Calu3 (cell line): ENCODE measurements at places on chromosomes 2 and 18. TPM values are rescaled to one million over a fixed set of nuclear protein-coding genes. Genes with fewer than 3 reads are reported as not detected.

The PPM1G gene
- total RNA-seq = 118 and 121 TPM in 2 replicates

The TRIM43 gene
- total RNA-seq = not detected in 2 replicates

The RNPEPL1 gene
- 80.6 and 82.9 TPM in 2 replicates for total RNA-seq

The SERPINB7 gene
- 0.19 and 0.88 TPM in 2 replicates for total RNA-seq

The CFAP221 gene
- total RNA-seq = 9.5 and 10.0 TPM in 2 replicates

GRCh38 chr2:173684896-173685459, 280.2 kb downstream of the SP3 start:
- no peak overlapping the region for H3K4me3 ChIP-seq
- H3K27ac ChIP-seq = no peak overlapping the region
- no peak for DNase-seq
- H3K4me1 ChIP-seq = no peaks in the 10 kb centered on the region

DNA sequence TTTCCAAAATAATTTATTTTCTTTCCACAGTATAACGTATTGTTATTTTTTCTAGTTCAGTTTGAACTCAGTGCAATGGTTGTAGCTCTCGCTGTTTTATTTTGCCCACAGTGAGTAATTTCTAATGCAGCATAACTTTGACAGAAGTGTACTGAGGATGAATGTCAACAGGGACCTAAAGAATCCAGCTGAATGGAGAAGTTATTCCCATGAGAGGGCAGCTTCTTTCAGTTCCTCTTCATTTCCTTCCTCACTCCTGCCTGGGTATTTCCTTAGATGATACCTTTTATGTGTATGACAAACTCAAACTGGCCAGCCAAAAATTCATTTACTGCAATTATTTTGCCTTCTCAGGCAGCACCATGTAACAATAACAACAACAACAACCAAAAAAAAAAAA, 1223.1 kb upstream of the ZEB2 start:
- no peak for DNase-seq
- H3K36me3 ChIP-seq = no peaks in the 10 kb centered on the region
- H3K27ac ChIP-seq = no peak overlapping the region
- H3K27me3 ChIP-seq = no peaks in the 10 kb centered on the region
- H3K4me1 ChIP-seq = peaks cover 16% of the 10 kb centered on the region

DNA sequence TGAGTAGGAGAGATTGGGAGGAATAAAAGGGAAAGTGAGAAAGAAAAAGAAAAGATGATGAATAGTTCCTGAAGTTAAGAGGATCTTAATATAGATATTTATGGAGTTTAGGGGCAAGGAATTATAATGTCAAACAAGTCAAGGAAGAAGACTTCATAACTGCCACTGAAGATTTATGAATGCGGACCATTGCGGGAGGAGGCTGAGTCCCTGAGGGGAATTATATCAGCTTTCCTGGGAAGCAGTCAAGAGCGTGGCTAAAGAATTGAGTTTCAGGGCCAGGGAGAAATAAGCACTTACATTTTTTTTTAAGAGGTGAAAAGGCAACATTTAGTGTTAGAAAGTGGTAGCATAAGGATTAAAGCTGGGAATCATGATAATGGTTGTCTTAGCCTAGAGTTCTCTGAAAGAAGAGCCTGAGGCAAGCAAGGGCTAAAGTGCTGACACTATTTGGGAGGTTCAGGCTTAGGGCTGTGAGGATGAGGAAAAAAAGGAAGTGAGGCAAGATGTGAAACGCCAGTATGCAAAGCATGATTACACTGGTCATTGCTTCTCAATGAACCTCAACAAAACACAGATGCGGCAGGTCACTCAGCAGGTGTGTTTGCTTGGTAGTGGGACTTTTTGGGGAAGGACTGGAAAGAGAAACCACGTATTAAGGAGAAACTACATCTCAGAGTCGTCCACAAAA, 217.1 kb downstream of the SLC4A3 start:
- H3K36me3 ChIP-seq = no peaks in the 10 kb centered on the region
- H3K27me3 ChIP-seq = no peaks in the 10 kb centered on the region
- H3K4me1 ChIP-seq = no peaks in the 10 kb centered on the region
- no peak overlapping the region for H3K4me3 ChIP-seq
- no peak overlapping the region for H3K27ac ChIP-seq
- no peak for DNase-seq

DNA sequence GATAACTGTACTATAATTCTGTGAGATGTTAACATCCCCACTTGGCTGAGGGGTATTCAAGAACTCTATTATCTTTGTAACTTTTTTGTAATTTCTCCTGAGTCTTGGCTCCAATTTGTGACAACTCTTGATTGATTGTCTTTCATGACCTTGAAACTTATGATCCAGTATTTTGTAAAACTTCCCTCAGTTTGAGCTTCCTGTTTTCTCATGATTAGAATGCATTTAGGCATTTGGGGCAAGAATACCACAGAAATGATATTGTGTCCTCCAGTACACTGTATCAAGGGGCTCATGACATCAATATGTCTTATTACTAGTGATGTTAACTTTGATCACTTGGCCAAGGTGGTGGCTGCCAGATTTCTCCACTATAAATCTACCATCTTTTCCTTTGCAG, 37.4 kb downstream of the PNO1 start:
- no peak for DNase-seq
- H3K27ac ChIP-seq = no peak overlapping the region
- no peaks in the 10 kb centered on the region for H3K36me3 ChIP-seq

- H3K4me3 ChIP-seq = no peak overlapping the region
- no peaks in the 10 kb centered on the region for H3K27me3 ChIP-seq
- no peaks in the 10 kb centered on the region for H3K36me3 ChIP-seq
- H3K4me1 ChIP-seq = no peaks in the 10 kb centered on the region
- H3K27ac ChIP-seq = no peak overlapping the region
Observed at GRCh38 chr18:79317703-79318102, 78.0 kb upstream of the NFATC1 start.

DNA sequence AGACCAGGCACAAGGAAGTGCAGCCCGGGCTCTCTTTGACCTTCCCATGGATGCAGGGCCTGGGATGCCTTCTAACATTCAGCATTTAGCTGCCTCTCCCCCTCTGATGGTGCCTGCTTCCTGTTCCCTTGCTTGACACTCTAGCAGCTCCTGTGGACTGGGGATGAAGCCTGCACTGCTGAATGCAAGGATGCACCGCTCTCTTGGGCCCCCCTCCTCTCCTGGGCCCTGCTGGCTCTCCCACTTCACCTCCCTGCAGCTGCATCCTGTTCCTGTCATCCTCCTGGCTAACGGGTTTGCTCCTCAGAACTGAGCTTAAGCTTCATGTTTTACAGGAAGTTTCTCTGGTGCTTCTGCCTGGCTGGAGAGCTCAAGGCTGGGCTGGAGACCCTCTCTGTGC, 254.1 kb downstream of the TSN start:
- no peak overlapping the region for H3K4me3 ChIP-seq
- H3K4me1 ChIP-seq = no peaks in the 10 kb centered on the region
- no peak for DNase-seq
- peaks cover 4% of the 10 kb centered on the region for H3K36me3 ChIP-seq

- H3K27me3 ChIP-seq = no peaks in the 10 kb centered on the region
- no peak overlapping the region for H3K27ac ChIP-seq
- no peak for DNase-seq
- H3K36me3 ChIP-seq = no peaks in the 10 kb centered on the region
- H3K4me1 ChIP-seq = no peaks in the 10 kb centered on the region
- H3K4me3 ChIP-seq = no peak overlapping the region
Observed at GRCh38 chr2:140424471-140424870, 1644.3 kb upstream of the NXPH2 start.

DNA sequence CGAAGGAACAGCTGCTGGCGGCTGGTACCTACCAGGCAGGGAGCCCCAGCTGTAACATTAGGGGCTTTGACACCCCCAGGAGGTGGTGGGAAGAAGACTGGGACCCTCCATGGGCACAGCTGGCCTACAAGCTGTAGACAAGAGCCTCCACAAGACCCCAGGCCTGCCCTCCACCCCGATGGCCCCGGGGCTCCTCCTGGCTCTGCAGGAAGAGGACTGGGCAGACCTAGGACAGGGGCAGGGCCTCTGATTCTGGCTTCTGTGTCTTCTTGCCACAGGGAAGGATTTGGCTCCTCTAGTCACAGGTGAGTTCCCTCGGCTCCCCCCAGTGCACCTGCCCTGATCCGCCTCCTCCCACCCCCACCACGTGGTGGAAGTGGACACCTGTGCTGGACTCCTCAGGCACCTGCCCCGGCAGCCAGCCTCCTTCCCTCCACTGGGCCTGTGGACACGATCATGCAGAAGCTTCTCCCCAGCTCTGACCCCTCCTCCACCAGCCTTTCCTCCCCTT, 53.4 kb upstream of the ODC1 start:
- no peak overlapping the region for H3K4me3 ChIP-seq
- H3K27ac ChIP-seq = no peak overlapping the region
- H3K36me3 ChIP-seq = peaks cover 8% of the 10 kb centered on the region
- DNase-seq = no peak
- peaks cover 8% of the 10 kb centered on the region for H3K4me1 ChIP-seq

- H3K36me3 ChIP-seq = no peaks in the 10 kb centered on the region
- DNase-seq = no peak
- no peaks in the 10 kb centered on the region for H3K4me1 ChIP-seq
- H3K4me3 ChIP-seq = no peak overlapping the region
Observed at GRCh38 chr2:151097895-151098294, 163.8 kb downstream of the RBM43 start.

GRCh38 chr2:16060125-16060935, 120.0 kb downstream of the MYCN start:
- H3K4me3 ChIP-seq = no peak overlapping the region
- H3K4me1 ChIP-seq = no peaks in the 10 kb centered on the region
- H3K27me3 ChIP-seq = no peaks in the 10 kb centered on the region
- no peak overlapping the region for H3K27ac ChIP-seq
- DNase-seq = no peak
- no peaks in the 10 kb centered on the region for H3K36me3 ChIP-seq

- H3K4me1 ChIP-seq = no peaks in the 10 kb centered on the region
- H3K27ac ChIP-seq = no peak overlapping the region
- no peak overlapping the region for H3K4me3 ChIP-seq
- DNase-seq = no peak
- no peaks in the 10 kb centered on the region for H3K27me3 ChIP-seq
Observed at GRCh38 chr2:225326969-225327368, 72.5 kb upstream of the NYAP2 start.

- H3K4me1 ChIP-seq = no peaks in the 10 kb centered on the region
- no peak overlapping the region for H3K27ac ChIP-seq
- no peak for DNase-seq
- H3K4me3 ChIP-seq = no peak overlapping the region
Observed at GRCh38 chr2:233470839-233471238, 95.7 kb downstream of the USP40 start.

DNA sequence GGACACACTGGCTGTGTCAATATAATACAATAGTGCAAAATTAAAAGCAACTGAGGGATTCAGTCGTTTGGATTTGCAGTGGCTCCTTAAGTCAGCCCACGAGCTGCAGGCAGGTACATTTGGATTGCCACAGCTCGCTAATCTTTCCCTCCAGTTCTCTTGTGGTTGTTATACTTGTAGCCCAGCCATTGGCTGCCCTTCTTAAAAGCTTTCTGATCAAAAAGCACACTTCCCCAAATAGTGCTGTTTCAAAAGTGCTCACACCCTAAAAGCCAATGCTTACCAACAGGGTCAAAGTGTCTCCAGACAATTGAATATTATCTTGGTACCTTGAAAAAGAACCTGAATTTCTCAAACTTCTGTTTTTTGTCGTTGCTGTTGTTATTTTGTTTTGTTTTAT, 404.7 kb upstream of the FAM98A start:
- no peaks in the 10 kb centered on the region for H3K4me1 ChIP-seq
- no peak for DNase-seq
- H3K27me3 ChIP-seq = no peaks in the 10 kb centered on the region
- no peak overlapping the region for H3K27ac ChIP-seq

GRCh38 chr2:225725726-225726125, 326.2 kb downstream of the NYAP2 start:
- no peak overlapping the region for H3K4me3 ChIP-seq
- no peak overlapping the region for H3K27ac ChIP-seq
- no peaks in the 10 kb centered on the region for H3K4me1 ChIP-seq
- no peaks in the 10 kb centered on the region for H3K36me3 ChIP-seq
- H3K27me3 ChIP-seq = no peaks in the 10 kb centered on the region

DNA sequence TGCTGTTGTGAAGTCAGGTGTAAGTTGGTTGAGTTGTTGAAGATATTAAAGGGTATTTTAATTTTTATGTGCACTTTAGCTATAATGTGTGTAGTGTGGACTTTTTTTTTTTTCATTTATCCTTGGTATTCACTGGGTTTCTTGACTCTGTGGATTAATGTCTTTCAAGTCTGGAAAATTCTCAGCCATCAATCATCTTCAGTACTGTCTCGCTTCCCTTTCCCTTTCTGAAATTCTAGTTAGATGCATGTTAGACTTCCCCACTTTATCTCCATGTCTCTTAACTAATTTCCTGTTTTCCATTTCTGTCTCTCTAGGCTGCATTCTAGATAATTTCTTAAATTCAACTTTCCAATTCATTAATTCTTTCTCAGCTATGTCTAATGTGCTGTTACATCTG, 247.7 kb upstream of the REV1 start:
- no peak overlapping the region for H3K27ac ChIP-seq
- no peak overlapping the region for H3K4me3 ChIP-seq
- H3K36me3 ChIP-seq = no peaks in the 10 kb centered on the region
- peaks cover 10% of the 10 kb centered on the region for H3K4me1 ChIP-seq
- peaks cover 19% of the 10 kb centered on the region for H3K27me3 ChIP-seq

GRCh38 chr2:100981011-100981410, 21.1 kb upstream of the RPL31 start:
- H3K27me3 ChIP-seq = no peaks in the 10 kb centered on the region
- H3K27ac ChIP-seq = no peak overlapping the region
- DNase-seq = no peak
- H3K4me1 ChIP-seq = peaks cover 8% of the 10 kb centered on the region

- no peaks in the 10 kb centered on the region for H3K4me1 ChIP-seq
- H3K27me3 ChIP-seq = no peaks in the 10 kb centered on the region
- no peak overlapping the region for H3K27ac ChIP-seq
- no peak overlapping the region for H3K4me3 ChIP-seq
Observed at GRCh38 chr2:183214680-183215079, 90.4 kb downstream of the NUP35 start.

DNA sequence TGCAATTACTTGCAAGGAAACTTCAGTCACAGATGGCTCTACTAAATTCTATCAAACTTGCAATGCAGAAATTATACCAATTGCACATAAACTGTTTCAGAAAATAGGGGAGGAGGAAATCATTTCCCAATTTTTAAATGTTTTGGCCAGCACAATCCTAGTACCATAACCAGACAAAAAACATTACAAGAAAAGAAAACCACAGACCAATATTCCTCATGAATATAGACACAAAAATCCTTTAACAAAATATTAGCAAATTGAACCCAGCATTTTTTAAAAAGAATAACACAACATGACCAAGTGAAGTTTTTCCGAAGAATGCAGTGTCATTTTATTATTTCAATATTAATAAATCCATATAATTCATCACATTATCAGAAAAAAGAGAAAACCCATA, 45.8 kb downstream of the INO80C start:
- H3K4me1 ChIP-seq = peaks cover 22% of the 10 kb centered on the region
- DNase-seq = no peak
- no peak overlapping the region for H3K4me3 ChIP-seq
- H3K27me3 ChIP-seq = no peaks in the 10 kb centered on the region
- no peaks in the 10 kb centered on the region for H3K36me3 ChIP-seq
- no peak overlapping the region for H3K27ac ChIP-seq

GRCh38 chr2:85718009-85718391, 23.8 kb downstream of the GNLY start:
- H3K27me3 ChIP-seq = peaks cover 43% of the 10 kb centered on the region
- no peak overlapping the region for H3K4me3 ChIP-seq
- DNase-seq = no peak
- H3K4me1 ChIP-seq = peaks cover 11% of the 10 kb centered on the region

- DNase-seq = no peak
- H3K27ac ChIP-seq = no peak overlapping the region
- no peaks in the 10 kb centered on the region for H3K36me3 ChIP-seq
- H3K27me3 ChIP-seq = peaks cover 72% of the 10 kb centered on the region
- no peaks in the 10 kb centered on the region for H3K4me1 ChIP-seq
- H3K4me3 ChIP-seq = no peak overlapping the region
Observed at GRCh38 chr2:109486711-109487535, 126.8 kb downstream of the SEPTIN10 start.
